ENCODE measurements at places on chromosomes 7 and 10. TPM values are rescaled to one million over a fixed set of nuclear protein-coding genes. Genes with fewer than 3 reads are reported as not detected.

GRCh38 chr7:50196719-50197118 lies 103.7 kb upstream of the ZPBP start:
- H3K4me1 ChIP-seq: peaks cover 24% of the 10 kb centered on the region
- H3K27ac ChIP-seq: peak overlapping the region; percentile 55
- H3K27me3 ChIP-seq: no peaks in the 10 kb centered on the region
- DNase-seq: no peak
- no peak overlapping the region for H3K4me3 ChIP-seq

SPDYE9 gene
- total RNA-seq: not detected

GRCh38 chr10:70381471-70382421 lies 679 bp downstream of the LRRC20 start:
- H3K27me3 ChIP-seq: peaks cover 2% of the 10 kb centered on the region
- peak overlapping the region; percentile 51 for H3K27ac ChIP-seq
- no peaks in the 10 kb centered on the region for H3K36me3 ChIP-seq
- H3K4me3 ChIP-seq: peak overlapping the region; percentile 63
- DNase-seq: no peak

CTNNA3 gene
- 0.28 TPM for total RNA-seq

DNA sequence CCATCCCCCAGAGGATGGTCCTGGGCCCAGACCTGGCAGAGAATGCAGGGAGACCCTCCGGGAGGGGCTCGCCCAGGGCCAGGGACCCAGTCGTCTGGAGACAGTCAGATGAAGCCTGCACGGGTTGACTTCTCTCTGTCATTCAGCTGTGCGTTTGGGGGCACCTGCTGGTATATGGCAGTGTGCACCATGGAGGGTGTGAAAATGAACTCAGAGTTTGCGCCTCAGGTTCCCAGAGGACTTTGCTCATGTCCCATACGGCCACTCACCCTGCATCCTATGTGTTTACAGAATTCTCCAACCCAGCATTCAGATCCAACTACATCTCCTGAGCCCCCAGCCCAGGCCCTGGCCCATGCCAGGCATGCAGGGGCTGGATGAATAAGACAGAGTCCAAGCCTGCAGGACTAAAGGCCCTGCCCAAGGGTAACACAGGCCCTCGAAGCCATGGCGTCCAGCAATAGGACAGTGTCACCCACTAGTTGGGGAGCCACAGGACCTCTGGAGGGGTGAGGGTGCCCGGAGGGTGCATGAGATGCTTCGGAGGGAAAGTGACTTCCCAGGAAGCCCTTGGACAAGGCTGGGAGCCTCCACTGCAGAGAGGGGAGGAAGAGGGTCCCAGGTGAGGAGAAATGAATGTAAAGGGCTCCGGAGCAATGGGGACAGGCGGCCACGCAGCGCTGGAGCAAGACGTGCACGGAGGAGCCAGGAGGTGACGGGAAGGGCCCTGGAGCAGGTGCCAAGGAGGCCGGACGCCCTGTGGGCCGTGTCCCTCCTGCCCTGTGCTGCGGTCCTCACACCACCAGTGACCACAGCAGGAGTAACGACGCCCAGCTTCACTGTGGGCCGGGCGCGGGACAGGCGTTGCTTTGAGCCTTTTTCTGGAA lies 36.3 kb downstream of the CALML3 start:
- H3K27ac ChIP-seq: no peak overlapping the region
- H3K27me3 ChIP-seq: no peaks in the 10 kb centered on the region
- no peak for DNase-seq
- H3K4me1 ChIP-seq: no peaks in the 10 kb centered on the region
- H3K36me3 ChIP-seq: no peaks in the 10 kb centered on the region
- no peak overlapping the region for H3K4me3 ChIP-seq

DNA sequence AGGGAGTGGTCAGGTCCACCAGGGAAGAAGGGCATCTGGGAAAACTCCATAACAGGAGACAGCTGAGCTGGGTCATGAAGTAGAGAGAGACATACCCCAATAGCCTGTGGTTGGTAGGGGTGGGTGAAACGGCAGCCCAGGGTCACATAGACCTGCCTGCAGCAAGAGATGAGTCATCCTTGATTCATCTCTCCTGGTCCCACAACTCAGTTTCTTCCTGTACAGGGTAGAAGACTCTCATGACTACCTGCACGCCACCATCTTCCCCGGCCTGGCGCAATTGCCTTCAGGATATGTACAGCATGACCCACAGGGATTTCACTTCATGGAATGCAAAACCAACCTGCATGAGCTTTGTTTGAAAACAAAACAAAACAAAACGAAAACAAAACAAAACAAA lies 45.1 kb upstream of the ADAM12 start:
- no peak overlapping the region for H3K27ac ChIP-seq
- H3K4me1 ChIP-seq: no peaks in the 10 kb centered on the region
- H3K36me3 ChIP-seq: no peaks in the 10 kb centered on the region

DNA sequence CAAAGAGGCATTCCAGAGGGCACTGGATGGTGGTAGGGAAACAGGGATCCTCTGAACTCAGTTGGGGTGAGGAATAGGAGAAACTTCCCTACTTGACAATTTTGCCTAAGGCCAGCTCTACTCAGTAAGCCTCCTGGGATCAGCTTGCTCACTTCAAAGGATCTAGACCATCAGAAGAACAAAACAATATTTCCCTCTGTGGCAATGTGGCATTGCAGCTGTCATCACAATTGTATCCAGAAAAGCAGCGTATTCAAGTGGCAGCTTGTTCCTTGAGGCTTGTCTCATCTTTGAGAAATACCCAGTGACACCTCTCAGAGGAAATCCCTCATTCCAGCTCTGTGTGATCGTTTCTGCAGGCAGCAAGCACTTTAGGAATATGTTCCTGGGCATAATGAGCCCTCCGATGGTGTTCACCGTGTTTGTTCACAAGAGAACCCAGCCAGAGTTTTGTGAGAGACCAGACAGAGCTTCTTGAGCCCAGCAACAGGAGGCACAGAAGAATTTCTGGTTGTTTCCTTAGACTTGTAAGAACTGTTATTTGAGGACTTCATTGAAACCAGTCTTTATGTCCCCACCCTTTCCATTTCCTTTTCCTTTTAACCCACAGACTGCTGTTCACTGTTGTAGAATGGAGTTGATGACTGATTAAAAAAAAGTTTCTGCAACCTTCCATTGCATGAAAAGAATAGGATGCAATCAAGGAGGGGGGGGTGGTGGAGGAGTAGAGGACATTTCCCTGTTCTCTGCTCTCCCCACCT lies 747.3 kb downstream of the LRMDA start:
- H3K27me3 ChIP-seq: no peaks in the 10 kb centered on the region
- H3K4me1 ChIP-seq: no peaks in the 10 kb centered on the region
- no peak overlapping the region for H3K4me3 ChIP-seq
- H3K36me3 ChIP-seq: no peaks in the 10 kb centered on the region

- H3K27ac ChIP-seq: no peak overlapping the region
- H3K4me3 ChIP-seq: no peak overlapping the region
- no peaks in the 10 kb centered on the region for H3K4me1 ChIP-seq
Observed at GRCh38 chr10:1172256-1172984, 116.2 kb downstream of the WDR37 start.

GRCh38 chr7:80218723-80219122 lies 84.1 kb downstream of the GNAI1 start:
- peaks cover 3% of the 10 kb centered on the region for H3K4me1 ChIP-seq
- no peaks in the 10 kb centered on the region for H3K27me3 ChIP-seq
- H3K36me3 ChIP-seq: no peaks in the 10 kb centered on the region
- no peak overlapping the region for H3K27ac ChIP-seq
- no peak for DNase-seq
- no peak overlapping the region for H3K4me3 ChIP-seq

DNA sequence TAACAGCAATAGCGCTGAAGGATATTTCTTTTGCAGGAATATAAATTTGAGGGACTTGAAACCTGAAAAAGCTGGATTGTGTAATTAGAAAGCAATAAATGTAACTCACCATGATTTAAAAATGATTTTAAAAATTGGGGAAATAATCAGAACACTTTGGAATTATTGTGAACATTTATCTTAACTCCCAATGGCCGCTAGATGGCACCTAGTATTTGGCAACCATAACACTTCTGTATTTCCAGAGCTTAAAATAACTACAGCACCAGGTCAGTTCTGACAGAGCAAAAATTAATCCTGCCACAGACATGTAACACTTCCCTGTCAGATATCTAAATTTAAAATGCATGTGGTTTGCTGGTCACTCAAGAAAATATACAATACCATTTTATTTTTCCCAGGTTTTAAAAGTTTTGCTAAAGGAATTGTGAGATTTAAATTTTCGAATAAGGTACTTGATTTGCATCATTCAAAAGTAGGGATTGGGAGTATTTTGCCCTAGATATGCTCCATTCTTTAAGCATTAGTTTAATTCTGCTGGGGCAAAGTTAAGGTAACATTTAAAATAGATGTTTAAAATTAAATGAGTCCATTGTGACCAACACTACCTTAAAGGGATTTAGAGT lies 144.5 kb downstream of the PPP1R3A start:
- no peaks in the 10 kb centered on the region for H3K27me3 ChIP-seq
- H3K4me3 ChIP-seq: no peak overlapping the region
- H3K27ac ChIP-seq: no peak overlapping the region
- DNase-seq: peak; percentile 5
- H3K4me1 ChIP-seq: no peaks in the 10 kb centered on the region

GRCh38 chr7:52685333-52685732 lies 350.1 kb upstream of the POM121L12 start:
- no peak overlapping the region for H3K4me3 ChIP-seq
- H3K4me1 ChIP-seq: no peaks in the 10 kb centered on the region
- no peak overlapping the region for H3K27ac ChIP-seq
- no peaks in the 10 kb centered on the region for H3K36me3 ChIP-seq
- DNase-seq: no peak

EN2 gene
- total RNA-seq: under 0.01 TPM

VPS37D gene
- 1.2 TPM for total RNA-seq

DNA sequence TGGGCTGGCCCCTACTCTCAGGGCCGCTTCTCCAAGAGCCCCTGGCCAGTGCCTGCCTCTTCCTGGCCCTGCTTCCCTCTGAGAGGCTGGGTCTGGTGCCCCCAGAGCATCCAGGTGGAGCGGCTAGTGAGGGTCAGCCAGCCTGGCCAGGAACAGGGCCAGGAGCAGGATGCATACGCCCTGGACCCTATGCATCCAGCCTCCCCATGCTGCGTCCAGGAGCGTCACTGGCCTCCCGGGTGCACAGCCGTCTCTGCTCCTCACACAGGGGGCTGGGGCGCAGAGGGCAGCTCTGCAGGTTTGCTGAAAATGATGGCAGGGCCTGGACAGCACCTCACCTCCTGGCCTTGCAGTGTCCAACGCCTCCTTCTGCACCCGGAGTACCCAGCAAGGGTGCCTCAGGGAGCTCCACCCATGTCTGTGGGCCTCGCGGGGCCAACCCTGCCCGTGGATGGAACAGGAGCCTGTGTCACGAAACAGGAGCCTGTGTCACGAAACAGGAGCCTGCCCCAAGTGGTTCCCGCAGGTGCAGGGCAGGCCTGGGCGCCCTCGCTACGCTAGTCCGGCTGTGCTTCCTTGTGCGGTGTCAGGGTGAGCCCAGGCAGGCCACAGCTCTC lies 246.2 kb upstream of the PPP2R2D start:
- no peak overlapping the region for H3K27ac ChIP-seq
- no peak overlapping the region for H3K4me3 ChIP-seq
- H3K4me1 ChIP-seq: no peaks in the 10 kb centered on the region
- H3K27me3 ChIP-seq: no peaks in the 10 kb centered on the region
- DNase-seq: no peak

GRCh38 chr7:133932591-133932990 lies 194.5 kb upstream of the LRGUK start:
- no peak overlapping the region for H3K4me3 ChIP-seq
- H3K27ac ChIP-seq: no peak overlapping the region
- no peaks in the 10 kb centered on the region for H3K27me3 ChIP-seq
- no peaks in the 10 kb centered on the region for H3K36me3 ChIP-seq

DNA sequence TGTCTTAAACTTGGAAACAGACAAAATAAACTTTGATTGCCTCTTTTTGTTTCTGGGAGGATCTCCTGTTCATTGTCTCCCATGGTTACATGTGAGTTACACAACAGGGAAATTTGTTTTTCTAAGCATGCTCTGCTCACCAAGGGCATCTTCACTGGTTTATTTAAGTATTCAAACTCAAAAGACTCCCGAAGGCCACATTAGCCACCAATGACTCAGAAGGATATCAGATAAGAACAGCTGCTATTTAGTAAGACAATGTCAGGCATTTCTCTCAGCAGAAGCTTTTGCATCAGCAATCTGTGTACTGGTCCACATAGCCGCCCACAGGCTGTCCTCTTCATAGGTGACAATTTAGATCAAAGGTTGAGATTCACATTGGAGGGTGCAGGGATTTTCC lies 19.3 kb downstream of the OR6B1 start:
- H3K36me3 ChIP-seq: no peaks in the 10 kb centered on the region
- no peaks in the 10 kb centered on the region for H3K4me1 ChIP-seq
- H3K4me3 ChIP-seq: no peak overlapping the region
- DNase-seq: no peak
- no peak overlapping the region for H3K27ac ChIP-seq

DNA sequence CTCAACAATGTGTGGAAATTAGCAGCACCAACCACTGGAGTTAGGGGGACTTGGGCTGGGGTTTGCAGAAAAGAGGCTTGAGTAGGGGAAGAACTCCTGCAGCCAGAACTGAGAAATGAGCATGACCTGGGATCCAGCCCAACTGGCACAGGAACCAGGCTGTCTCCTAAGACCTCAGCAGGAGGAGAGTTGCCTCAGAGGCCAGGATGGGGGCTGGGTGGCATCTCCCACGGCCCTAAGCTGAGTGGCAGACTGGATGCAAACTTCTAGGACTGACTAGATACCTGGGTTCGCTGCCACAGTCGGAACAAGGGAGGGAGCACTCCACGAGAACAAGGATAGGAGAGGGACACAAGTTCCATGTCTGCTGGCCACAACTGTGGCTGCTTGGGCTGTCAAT lies 62.6 kb downstream of the RNF32 start:
- H3K4me3 ChIP-seq: no peak overlapping the region
- peaks cover 13% of the 10 kb centered on the region for H3K36me3 ChIP-seq
- no peaks in the 10 kb centered on the region for H3K27me3 ChIP-seq
- no peak overlapping the region for H3K27ac ChIP-seq
- no peak for DNase-seq

ITIH5 gene
- total RNA-seq: 1.2 TPM

- DNase-seq: no peak
- no peak overlapping the region for H3K27ac ChIP-seq
- no peaks in the 10 kb centered on the region for H3K4me1 ChIP-seq
- no peaks in the 10 kb centered on the region for H3K27me3 ChIP-seq
- H3K36me3 ChIP-seq: no peaks in the 10 kb centered on the region
Observed at GRCh38 chr10:734481-734880, 45.0 kb upstream of the DIP2C start.

- H3K27me3 ChIP-seq: no peaks in the 10 kb centered on the region
- H3K27ac ChIP-seq: no peak overlapping the region
- no peak for DNase-seq
- H3K36me3 ChIP-seq: no peaks in the 10 kb centered on the region
- peaks cover 27% of the 10 kb centered on the region for H3K4me1 ChIP-seq
Observed at GRCh38 chr10:119219871-119220270, 12.5 kb downstream of the GRK5 start.

DNA sequence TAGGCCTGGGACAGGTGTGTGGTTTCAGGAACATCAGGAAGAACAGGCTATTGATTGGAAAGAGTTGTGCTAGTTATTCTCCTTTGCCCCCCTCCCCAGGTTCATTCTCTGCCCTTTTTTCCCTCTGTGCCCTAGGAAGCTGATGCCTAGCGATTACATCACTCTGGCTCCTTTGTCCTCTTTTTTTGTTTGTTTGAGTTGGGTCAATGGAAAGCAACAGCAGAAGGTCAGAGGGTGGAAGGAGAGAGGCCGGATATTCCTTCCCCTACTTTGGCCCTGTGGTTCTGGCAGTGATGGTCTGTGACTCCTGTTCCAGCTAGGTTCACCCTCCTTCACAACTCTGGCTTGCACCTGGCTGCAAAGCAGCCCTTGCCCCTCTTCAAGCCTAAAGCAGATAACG lies 18.9 kb downstream of the LOXL4 start:
- no peak for DNase-seq
- peaks cover 10% of the 10 kb centered on the region for H3K4me1 ChIP-seq
- H3K36me3 ChIP-seq: peaks cover 38% of the 10 kb centered on the region
- no peak overlapping the region for H3K4me3 ChIP-seq

ADARB2 gene
- 2.5 TPM for total RNA-seq

Data from thymus (tissue), 14 donors.